ENCODE measurements at places on chromosomes 7 and 10.

- no peak for DNase-seq
Observed at GRCh38 chr10:43110338-43111071, 27.7 kb upstream of the CSGALNACT2 start.

DNA sequence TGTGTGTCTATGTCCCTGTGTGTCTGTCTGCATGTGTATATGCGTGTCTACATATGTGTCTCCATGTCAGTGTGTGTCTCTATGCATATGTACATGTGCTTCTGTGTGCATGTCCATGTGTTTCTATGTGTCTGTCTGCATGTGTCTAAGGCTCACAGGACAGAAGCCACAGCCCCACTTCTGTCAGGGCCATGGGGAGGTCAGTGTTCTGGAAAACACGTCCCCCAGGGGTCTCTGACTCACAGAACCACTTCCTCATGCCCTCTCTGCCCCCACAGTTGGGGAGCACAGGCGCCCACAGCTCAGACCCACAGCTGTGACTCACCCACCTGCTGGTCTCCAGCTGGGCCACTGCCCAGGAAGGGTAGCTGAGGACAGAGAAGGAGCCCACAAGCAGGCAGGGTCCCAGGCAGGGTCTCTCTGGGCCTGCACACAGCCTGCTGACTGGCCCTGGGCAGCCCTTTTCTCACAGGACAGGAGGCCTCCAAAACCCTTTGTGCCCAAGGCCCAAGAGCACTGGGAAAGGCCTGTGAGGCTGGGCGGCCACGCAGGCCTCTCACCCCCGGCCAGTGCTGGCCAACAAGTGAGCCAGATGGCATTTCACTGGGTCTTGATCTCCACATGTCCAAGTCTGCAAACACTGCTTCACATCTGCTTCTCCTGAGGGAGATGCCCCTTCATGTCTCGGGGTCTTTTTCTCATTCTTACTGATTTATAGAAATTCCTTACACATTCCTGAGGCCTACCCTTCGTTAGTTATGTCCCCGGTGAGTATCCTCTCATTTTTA is 102.9 kb upstream of the FAM20C start:
- no peak for DNase-seq

- DNase-seq = no peak
Observed at GRCh38 chr10:112957640-112958092, 7.6 kb downstream of the TCF7L2 start.

DNA sequence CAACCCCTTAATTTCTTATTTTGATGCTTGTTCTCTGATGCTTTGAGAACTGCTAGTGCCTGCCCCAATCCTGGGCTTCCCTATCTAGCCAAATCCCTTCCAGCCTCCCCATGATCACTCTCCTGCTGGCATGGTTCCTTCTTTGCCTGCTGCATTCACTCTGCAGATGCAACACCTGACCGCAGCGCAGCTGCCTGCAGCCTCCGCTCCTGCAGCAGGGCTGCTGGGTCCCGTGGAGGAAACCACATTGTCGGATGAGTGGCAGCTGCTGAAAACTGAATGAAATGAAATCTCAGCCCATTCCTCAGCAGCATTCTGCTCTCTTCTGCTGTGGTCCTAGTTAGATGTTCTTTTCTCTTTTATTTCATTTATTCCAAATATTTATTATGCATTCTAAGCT is 320.3 kb downstream of the CCDC3 start:
- DNase-seq = no peak

GRCh38 chr7:139602143-139602722 is 78.7 kb downstream of the CLEC2L start:
- peak; percentile 14 for DNase-seq

DNA sequence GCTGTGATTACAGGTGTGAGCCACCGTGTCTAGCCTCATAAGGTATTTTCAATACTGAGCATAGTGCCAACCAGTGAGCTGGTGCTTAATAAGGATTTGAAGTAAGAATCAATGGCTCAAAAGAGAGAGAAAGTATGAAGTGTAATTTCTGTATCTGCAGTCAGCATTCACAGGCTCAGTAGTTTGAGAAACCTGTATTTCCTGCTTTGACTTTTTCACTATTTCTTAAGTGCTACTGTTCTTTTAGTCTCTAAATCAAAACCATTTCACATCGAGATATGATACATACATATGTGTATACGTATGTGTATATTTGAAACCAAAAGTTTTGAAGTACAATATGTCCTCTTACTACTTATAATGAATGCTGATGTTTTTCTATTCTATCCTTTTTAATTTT is 189.9 kb downstream of the PPP1R9A start:
- DNase-seq = no peak

DNA sequence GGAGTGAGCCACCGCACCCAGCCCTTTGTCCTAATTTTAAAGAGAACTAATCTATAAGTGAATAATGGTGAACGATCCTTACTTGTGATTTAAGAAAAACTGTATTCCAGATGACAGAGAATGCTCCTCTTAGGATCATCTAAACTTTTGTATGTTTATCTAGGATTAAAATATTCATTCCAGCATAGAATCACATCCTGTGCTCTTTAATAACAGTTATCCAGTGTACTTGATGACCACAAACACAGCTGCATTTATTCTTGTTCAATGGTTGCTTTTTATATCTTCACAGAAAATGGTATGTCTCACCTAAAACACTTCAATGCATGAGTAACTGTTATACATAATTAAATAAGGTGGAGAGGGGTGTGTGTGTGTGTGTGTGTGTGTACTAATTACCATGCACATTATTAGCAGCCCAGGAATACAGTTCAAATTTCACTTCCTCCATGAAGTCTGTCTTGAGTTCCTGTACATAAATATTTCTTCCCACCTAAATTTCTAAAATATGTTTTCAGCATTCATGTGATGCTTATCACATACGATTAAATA is 38.5 kb upstream of the SEMA3C start:
- DNase-seq = no peak

All from CD4-positive, CD25-positive, alpha-beta regulatory T cell (primary cell).